Smooth muscle cell of the umbilical artery (primary cell): ENCODE measurements at places on chromosomes 1 and 21. TPM values are rescaled to one million over a fixed set of nuclear protein-coding genes. Genes with fewer than 3 reads are reported as not detected.

The GPR89B gene
- 16.3 and 21.7 TPM in 2 replicates for total RNA-seq

The CPTP gene
- 8.0 and 12.5 TPM in 2 replicates for total RNA-seq

The VAV3 gene
- not detected in 2 replicates for total RNA-seq

The CLDN17 gene
- total RNA-seq = not detected in 2 replicates

The FLG2 gene
- total RNA-seq = not detected in 2 replicates

The TTLL7 gene
- total RNA-seq = 36.8 and 38.6 TPM in 2 replicates

The SLC35F3 gene
- 0.09 and 0.30 TPM in 2 replicates for total RNA-seq

The FAAH gene
- total RNA-seq = 0.30 and 1.6 TPM in 2 replicates

The IPO13 gene
- total RNA-seq = 19.0 and 27.9 TPM in 2 replicates

The TMPRSS3 gene
- total RNA-seq = not detected in 2 replicates

The NPPB gene
- 12.8 and 19.7 TPM in 2 replicates for total RNA-seq

The WASF2 gene
- 12.5 and 36.5 TPM in 2 replicates for total RNA-seq

The G0S2 gene
- total RNA-seq = 23.6 and 49.0 TPM in 2 replicates

The PLEKHO1 gene
- total RNA-seq = 38.6 and 49.7 TPM in 2 replicates

The COL6A1 gene
- 842 and 1,126 TPM in 2 replicates for total RNA-seq

The S100A1 gene
- total RNA-seq = under 0.01 TPM in 1 of 2 replicates, not detected in the other

The IL10 gene
- total RNA-seq = not detected in 2 replicates

The MYOG gene
- total RNA-seq = not detected in 2 replicates

The C4BPB gene
- total RNA-seq = not detected in 2 replicates

The CNR2 gene
- not detected in 2 replicates for total RNA-seq

The VSIG8 gene
- total RNA-seq = 0.23 TPM in 1 of 2 replicates, not detected in the other

The BRDT gene
- not detected in 2 replicates for total RNA-seq

The ADGRL4 gene
- total RNA-seq = 13.7 and 92.6 TPM in 2 replicates

The RGS4 gene
- total RNA-seq = 173 and 822 TPM in 2 replicates

The KCNE2 gene
- not detected in 2 replicates for total RNA-seq
